ENCODE measurements at places on chromosomes 7 and 10.

DNA sequence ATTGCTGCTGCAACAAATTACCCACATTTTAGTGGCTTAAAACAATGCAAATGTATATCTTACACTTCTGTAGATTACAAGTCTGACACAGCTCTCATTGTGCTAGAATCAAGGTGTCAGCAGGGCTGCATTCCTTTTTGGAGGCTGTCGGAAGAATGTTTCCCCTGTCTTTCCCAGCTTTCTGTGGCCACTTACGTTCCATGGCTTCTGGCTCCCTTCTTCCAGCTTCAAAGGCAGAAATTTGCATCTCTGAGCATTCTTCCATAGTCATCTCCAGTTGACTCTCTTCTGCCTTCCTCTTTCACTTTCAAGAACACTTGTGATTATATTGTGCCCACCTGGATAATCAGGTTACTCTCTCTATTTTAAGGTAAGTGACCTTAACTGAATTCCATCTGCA, 125.3 kb downstream of the GPR158 start:
- DNase-seq = no peak

- no peak for DNase-seq
These were observed 66.7 kb upstream of the SORCS3 start for GRCh38 chr10:104574427-104574826.

DNA sequence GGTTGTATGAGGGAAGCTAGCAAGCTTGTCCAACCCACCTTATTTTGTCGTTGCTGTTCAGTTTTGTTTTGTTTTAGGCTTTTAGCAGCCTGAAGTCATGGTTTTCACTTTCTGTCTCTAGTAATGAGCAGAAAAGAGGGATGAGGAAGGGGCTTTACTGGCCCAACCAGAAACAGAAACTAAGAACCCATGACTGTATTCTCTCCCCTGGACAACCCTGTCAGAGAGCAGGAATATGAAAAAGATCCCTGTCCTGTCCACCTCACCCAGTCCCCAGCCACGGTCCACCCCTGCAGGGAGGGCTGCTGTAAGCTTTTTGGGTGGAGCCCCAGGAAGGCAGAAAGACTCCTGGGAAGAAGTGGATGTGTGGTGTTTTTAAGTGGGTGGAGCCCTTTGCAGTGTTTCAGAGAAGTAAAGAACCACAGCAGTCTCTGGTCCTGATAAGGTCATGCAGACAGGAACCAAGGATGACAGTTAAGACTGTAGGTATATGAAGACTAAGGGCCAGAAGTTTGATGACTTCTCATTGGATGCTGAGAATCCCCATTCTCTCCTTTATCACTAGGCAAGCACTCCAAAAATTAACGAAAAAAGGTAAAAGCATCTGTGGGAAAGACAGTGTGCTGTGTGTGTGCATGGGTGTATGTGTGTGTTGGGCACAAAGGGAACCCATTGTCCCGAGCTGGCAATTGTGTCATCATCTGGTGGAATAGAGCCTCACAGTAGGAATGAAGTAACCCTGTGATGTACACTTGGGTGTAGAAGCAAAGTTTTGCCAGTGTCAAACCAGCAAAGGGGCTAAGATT, 13.8 kb downstream of the MRPL32 start:
- DNase-seq = no peak

- DNase-seq = peak; percentile 80
These were observed 248.8 kb upstream of the PTN start for GRCh38 chr7:137592232-137592896.

DNA sequence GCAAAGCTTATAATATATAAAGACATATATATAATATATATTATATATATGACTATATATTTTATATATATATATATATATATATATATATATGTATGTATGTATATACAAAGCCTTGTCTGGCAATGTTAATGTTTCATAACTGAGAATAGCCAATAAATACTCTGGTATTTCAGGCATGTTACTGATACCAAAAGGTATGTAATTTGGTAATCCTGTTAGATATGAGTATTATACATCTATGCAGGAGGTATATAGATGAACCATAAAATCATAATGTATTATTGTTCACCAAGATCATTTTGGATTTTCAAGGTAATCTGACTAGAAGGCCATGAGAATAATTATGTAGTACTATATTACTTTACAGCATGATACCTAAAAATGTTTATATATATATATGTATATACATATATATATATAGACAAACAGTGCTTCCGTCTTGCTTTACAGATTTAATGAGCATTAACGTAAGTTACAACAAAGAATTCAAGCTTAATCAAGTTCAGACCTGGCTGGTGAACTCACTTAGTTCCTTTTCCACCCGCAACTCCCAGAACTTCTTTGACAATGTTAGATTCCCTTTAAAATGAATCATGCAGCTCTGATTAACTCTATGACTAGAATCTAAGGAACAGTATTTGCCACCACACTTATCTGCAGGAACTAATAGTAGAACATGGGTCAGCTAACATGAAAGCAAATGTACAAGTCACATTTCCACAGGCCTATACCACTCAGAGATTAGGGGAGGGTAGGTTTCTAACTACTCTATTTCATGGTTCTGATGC, 82.7 kb downstream of the SLC25A13 start:
- no peak for DNase-seq

DNA sequence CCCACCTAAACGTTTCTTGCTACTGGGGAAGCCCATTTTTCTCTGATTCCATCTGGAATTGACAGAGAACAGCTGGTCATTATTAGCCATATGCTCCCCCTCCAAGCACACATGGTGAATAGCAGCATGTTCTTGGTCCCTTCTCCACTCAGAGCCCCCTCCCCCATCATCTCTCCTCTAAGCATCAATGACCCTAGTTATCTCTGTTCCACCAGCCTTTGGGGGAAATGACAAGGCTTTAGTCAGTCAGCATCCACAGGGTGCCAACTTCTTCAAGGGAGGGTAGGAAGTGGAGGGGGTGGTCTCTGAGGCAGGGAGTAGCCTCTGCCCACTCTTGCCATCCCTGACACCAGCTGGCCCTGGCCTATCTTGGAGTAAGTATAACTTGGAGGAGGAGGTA, 163.1 kb downstream of the UBE2H start:
- no peak for DNase-seq

DNA sequence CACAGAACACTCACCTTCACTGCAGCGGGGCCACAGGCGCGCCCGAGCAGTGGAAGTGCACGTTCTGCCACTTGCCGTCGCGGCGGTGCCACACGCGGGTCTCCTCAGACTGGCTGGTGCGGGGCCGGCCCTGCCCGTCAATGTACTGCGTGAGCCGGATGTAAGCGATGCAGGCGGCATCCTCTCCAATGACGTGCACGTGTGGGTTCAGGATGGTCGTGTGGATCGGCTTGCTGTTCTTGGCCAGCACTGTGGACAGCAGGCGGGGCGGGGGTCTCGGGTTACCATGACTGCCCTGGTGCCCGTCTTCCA, 19.2 kb downstream of the YKT6 start:
- no peak for DNase-seq

DNA sequence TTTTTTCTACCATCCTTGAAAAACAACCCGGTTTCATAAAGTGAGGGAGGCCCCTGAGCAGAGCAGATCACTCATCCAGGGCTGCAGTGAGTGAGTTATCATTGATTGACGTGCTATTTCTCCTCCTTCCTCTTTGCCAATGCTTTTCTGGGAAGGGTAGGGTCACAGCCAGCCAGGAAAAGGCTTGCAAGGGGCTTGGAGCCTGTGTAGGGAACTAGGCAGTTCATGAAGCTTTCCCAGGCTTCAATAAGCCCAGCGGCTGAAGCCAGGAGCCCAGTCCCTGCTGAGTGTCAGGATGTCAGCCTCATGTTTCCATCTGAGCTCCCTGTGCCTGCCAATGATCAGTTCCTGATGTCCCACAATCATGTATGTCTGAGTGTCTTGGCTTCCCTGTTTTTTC, 584.7 kb downstream of the GALNT17 start:
- no peak for DNase-seq

GRCh38 chr7:144006692-144007042, 6.5 kb downstream of the OR6B1 start:
- no peak for DNase-seq

DNA sequence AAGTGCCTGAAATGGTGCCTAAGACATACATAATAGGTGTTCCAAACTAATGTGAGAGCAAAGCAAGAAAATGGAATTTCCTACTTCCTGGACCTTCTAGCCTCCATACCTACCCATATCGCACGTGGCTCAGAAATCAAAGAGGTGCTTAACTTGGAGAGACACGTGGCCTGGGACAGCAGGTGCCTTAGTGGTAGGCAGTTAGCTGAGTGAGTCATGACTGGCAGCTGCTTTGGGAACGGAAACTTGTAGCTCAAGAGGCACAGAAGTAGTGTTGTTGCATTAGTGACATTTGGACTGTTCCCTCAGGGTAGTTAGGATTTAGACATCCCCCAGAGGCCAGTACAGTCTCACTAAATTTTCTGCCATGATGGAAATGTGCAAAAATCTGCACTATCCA, 12.0 kb upstream of the BMPER start:
- no peak for DNase-seq

GRCh38 chr10:68496072-68496471, 24.3 kb upstream of the DNA2 start:
- no peak for DNase-seq

DNA sequence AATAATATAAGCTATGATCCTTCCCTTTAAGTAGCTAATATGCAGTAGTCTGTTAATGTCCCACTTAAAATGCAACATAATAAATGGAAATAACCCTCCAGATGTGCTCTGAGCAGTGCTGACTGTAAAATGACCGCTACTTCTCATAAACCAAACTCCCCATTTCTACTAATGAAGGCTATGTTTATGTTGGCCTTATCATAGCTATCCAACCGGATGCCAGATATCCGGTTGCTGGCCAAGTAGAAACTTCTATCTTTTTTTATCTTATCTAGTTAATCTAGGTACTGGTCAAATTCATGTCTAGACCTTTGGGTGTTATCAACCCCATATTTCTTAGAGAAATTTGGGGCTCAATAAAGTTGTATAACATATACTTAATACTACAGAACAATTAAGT, 56.6 kb downstream of the CHRM2 start:
- DNase-seq = no peak

- DNase-seq = no peak
These were observed 6.9 kb upstream of the PRKAG2 start for GRCh38 chr7:151883857-151884256.

GRCh38 chr10:122171302-122172075, 99.6 kb upstream of the BTBD16 start:
- DNase-seq = no peak

DNA sequence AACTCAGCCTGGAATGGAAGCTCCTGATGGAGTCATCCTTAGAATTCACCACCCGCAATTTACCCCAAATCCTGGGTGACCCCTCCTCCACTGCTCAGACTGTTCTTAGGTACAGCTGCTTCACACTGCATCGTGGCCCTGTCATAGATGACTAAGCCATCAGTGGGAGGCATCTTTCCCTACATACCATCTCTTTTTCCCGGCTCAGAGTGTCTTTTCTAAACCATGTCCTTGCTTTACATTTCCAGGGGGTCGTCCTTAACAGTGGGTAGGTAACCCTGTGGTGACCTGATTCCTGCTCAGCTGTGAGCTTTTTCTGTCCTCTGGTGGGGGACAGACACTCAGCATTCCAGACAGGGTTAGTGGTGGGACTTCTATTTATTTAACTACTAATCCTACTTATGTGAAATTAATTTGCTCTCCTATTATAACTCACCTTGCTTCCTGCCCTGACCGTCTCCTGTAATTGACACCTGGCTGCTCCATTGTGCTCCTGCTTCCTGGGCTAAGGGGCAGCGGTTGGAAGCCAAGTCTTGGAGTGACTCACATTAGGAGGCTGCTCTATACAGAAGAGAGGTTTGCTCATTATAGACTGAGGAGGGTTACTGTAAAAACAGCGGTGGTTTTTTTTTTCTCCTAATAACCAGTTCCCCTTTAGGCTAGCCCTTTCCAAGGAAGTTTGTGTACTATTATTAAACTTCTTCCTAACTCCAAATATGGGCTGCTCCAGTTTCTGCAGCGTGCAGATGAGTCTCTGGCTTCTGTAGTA, 40.6 kb downstream of the PYROXD2 start:
- DNase-seq = no peak

DNA sequence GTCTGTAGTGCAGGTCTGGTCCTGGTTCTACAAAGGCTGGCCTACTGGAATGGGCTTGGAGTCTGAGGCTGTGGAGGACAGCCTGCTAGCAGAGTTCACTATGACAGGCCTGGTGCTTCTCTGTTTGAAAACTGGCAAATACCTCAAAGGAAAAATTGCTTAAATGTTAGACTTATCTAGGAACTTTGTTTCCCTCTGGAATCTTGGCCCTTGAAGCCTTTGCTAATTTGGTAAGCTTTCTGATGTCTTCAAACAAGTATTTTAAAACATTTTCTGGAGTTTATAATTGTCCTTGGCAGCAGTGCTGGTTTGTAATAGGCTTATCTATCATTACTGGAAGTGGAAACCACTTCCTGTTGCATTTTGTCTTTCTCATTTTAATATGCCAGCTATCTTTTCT, 139.7 kb downstream of the TMEM26 start:
- DNase-seq = no peak

DNA sequence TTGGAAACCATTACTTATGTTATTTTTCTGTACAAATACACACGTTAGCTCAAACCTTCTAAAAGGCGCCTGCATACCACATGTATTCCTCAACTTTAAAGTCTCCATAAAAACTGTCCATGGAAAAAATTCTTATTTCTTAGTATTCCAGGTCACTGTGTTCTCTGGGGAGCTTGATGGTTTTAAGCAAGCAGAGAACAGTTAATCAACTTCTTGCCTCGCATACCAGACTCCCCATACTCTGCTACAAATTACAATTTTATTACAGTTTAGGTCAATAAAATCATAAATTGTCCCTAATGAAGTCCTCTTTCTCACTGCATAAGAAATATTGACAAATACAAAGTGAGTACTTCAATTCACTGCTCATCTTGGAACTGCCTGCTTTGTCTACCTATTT, 77.0 kb upstream of the GPR22 start:
- DNase-seq = no peak

GRCh38 chr7:2761131-2761624, 73.2 kb downstream of the AMZ1 start:
- peak; percentile 61 for DNase-seq

DNA sequence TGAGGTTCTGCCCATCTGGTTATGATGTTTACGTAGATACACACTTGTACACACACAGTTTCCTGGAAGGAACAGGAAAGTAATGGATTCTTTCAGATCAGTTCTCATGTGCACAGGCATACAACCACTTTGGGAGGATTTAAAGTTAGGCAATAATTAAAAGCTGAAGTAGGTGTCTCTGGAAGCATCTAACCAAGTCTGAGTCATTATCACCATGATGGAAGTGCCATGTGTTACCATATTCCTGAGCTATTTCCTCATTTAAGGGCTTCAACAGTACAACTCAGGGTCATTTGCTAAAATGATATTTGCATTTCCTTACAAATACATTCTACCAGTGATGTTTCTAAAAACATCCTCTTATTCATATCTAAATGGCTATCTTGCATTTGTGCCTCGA, 41.4 kb upstream of the BET1 start:
- no peak for DNase-seq

GRCh38 chr7:93943816-93944540, 22.4 kb downstream of the GNG11 start:
- no peak for DNase-seq
